ENCODE measurements at places on chromosomes 7 and 10.

- DNase-seq: no peak
These were observed 25.8 kb upstream of the SH2B2 start for GRCh38 chr7:102260856-102261255.

- DNase-seq: no peak
These were observed 257.6 kb upstream of the IGFBP3 start for GRCh38 chr7:46178661-46179060.

DNA sequence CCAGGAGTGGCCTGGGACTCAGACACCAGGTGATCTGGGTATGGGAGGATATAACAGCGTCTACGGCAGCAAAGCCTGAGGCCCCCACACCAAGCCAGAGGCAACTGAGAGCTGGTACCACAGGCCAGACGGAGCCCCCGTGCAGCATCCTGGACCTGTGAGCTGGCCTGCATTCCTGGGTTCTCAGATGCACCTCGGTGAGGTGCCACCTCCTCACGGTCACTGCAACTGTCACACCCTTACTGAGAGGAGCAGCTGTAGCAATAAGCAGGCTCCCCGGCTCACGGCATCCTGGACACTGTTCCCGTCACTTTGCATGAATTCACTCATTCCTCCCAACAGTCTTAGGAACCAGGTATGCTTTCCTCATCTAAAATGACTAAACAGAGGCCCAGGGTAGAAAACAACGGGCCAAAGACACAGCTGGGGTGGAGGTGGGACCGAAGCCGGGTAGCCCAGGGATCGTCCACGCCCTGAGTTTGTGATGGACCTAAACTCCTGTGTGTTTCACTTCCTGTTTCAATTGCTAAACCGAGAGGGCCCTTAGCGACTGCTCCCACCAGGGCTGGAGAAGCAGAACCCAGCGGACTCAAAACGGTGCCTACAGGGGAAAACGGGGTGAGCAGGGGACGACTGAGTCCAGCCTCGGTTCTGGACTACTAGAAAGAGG is 98.7 kb downstream of the CTBP2 start:
- DNase-seq: no peak

DNA sequence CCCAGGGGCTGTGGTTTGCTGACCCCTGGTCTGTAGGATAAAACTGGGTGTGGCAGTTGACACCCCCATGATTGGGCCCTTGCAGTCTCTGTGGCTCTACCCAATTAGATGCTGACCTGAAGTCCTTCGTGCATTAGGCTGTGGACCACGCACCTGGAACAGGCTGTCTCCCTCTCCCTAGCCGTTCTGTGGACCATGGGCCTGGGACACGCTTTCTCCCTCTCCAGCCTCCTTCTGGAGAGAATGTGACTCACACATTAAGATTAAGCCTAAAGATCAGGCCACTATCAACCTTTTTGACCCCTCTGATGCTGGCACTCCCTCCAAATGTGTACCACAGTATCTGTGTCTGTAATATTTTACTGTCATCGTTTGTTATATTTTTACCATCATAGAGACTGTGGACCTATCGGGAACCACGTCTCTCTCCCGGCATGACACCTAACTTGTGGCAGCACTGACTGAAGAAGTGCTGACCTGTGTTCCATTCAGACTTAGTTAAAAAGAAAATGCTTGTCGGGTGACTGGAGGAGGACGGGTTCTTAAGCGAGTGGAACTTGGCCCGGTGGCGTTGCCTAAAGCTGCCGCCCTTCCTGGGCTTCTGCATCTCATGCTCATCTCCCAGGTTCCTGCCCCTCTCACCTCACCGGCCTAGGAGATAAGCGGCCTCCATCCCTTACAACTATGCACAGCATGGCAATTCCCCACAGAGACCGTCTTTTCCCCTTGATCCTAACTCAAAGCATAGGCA is 92.8 kb downstream of the WDR37 start:
- no peak for DNase-seq

DNA sequence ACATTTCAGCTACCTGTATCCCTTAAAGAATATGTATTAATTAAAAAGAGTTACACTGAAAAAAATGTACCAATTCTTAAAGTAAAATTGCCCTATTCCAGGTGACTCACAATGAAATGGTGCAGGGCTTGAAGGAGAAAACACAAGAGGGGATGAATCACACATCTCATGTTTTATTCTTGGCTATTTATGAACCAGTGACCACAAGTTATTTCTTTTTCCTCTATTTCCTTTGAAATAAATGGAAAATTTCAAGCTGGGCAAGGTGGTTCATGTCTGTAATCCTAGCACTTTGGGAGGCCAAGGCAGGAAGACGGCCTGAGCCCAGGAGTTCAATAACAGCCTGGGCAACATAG is 106.8 kb downstream of the UBE2H start:
- DNase-seq: no peak

GRCh38 chr10:131000743-131001142 is 310.8 kb downstream of the TCERG1L start:
- DNase-seq: no peak

DNA sequence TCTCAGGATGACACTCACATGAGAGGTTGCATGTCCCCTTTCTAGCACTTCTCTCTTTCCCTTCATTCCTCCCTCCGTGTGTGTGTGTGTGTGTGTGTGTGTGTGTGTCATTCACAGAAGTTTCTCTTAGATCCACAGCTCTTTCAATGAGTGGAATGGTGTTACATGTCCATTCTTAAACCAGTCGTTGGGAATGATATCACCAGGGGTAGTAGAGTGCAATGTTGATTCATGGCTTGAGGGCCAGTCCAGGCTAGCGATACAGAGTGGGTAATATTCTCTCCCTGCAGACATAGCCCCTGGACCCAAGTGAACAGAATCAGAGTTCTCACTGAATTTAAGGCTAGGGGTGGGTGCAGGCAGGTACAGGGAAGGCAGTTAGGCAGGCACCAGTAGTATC is 187.8 kb downstream of the SDK1 start:
- no peak for DNase-seq

- DNase-seq: no peak
These were observed 169.8 kb upstream of the GPR26 start for GRCh38 chr10:123496375-123496774.

DNA sequence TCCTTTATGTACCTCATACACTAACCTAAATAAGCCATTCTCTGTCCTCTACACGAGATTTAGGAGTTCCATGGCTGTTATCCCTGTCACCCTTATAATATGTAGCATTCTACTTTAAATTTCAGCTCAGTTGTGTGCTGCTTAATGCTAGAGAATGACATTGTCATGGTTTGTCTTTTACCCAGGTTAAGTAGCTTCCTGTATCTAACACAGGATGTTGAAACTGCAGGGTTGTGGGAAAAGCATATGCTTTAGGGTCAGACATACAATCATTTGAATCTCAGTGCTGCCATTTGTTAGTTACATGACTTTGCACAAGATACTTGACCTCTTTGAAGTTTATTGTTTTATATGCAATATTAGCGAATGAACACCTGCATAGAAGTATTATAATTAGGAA is 235.1 kb upstream of the CACNA2D1 start:
- no peak for DNase-seq
